ENCODE measurements at places on chromosomes 11 and 22.

DNA sequence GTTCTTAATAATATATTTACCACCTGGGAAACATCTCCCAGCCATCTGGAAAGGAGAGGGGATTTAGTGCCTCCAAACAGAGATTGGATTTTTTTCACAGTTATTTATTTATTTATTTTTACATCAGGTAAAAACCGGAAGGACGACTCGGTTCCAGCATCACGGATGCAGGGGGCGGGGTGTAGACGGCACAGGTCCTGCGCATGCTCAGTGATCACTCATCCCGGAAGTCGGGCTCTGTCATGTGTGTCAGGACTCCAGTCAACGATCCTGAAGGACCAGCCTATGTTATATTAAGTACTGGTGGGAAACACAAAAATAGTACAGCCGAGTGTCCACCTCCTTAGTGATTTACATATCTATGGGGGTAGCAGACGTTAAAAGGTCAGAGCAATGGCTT lies 467.6 kb downstream of the NTM start:
- no peak for DNase-seq

- DNase-seq, result no peak
Measured at GRCh38 chr11:133600786-133601185, 68.5 kb upstream of the OPCML start.

DNA sequence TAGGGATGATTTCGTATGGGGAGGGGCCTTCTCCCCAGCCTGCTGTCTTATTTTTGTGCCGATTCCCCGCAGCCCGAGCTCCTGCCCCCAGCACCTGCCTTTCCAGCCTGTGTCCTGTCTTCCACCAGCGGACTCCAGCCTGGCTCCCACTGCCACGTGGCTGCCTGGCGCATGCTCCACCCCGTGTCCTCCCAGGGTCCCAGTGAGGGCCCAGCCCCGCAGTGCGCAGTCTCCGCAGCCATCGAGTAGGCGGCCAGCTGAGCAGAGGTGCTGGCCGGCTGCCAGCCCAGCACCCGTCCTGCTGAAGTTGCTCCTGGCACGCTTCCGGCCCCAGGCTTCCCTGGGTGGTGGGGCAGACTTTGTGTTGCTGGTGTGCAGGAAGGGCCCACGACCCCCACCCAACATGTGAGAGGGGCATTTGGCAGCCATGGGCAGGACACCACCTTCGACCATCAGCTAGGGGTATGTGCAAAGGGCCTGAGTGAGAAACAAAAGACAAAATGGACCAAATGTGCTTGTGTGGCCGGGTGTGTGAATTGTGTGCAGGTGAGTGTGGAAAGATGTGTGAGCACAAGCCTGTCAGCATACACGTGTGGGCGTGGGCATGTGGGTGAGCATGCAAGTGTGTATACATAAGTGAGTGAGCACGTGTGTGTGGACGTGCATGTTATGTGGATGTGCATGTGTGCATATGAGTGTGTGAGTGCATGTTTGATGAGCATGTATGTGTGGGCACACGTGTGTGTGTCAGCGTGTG lies 55.9 kb downstream of the RTN4R start:
- no peak for DNase-seq

- DNase-seq, result peak; percentile 82
Measured at GRCh38 chr11:10540546-10540914, 457 bp downstream of the RNF141 start.

DNA sequence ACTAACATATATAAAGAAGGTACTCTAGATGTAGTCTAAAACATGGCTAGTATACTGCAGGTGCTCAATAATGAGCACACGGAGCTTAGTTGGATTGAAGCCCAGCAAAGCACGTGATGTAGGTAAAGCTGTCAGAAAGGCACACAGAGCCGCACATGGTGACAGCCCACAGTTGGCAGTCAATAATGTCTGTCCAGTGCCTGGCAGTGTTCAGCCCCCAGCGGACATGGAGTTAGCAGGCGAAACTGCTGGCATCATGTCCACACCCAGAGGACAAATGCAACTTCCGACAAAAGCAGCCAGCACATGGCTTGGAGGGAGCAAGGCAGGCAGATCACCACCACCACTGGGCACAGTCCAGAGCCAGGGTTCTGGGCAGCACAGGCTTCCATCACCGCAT lies 43.5 kb upstream of the H19 start:
- DNase-seq, result no peak

DNA sequence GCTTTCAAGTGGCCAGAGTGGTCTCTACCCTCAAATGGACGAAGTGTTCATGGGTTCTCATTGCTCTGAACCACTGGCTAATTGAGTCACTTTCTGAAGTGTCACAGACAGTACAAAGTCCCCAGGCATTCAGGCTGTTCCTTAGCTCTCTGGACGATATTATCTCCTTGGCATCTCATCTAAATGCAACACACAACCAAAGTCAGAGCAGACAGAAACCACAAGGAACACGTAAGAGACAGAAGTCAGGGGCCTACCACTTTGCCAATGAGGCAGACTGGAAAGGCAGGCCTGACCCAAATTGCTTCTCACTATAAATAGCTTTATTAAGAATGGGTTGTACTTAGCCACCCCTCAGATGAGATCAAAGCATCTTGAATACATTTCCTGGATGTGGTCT lies 29.0 kb upstream of the LDLRAD3 start:
- DNase-seq, result no peak

DNA sequence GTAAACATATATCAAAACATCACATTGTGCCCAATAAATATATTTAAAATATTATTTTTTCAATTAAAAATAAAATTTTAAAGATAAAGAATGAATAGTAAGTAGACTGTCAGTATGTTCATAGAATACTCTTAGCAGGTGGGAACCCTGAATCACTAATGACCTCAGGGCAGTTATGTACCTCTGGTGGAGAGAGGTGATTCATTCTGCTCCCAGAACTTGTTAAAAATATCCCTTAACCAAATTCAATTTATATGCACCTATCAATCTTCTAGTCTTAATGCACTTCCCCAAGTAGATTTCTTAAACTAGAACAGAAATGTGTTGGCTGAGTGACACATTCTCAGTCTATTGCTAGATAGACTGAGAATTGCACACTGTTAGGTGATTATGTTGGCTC lies 183.9 kb upstream of the SYN3 start:
- no peak for DNase-seq

DNA sequence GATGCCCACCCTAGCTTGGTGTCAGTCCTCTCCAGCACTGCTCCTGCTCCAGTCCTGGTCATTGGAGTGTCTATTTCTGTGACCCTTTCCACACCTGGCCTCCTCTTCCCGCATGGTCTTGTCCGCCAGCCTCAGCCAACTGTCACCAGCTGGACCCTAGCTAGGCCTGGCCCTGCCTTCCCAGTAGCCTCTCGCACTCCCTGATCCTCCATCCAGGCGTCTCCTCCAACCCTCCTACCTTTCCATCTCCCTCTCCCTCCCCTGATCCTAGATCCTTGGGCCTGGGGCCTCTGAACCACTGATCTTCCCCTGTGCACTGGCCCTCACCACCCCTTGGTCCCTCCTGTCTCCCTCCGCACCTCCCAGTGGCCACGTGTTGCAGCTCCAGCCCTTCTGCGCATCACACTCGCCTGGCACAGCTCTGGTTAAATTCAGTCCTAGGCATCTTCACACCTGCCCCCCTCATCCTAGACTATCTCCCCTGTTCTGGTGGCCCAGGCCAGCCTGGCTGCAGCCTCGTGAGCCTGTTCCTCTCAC lies 9.9 kb downstream of the SYNGR1 start:
- DNase-seq, result no peak

DNA sequence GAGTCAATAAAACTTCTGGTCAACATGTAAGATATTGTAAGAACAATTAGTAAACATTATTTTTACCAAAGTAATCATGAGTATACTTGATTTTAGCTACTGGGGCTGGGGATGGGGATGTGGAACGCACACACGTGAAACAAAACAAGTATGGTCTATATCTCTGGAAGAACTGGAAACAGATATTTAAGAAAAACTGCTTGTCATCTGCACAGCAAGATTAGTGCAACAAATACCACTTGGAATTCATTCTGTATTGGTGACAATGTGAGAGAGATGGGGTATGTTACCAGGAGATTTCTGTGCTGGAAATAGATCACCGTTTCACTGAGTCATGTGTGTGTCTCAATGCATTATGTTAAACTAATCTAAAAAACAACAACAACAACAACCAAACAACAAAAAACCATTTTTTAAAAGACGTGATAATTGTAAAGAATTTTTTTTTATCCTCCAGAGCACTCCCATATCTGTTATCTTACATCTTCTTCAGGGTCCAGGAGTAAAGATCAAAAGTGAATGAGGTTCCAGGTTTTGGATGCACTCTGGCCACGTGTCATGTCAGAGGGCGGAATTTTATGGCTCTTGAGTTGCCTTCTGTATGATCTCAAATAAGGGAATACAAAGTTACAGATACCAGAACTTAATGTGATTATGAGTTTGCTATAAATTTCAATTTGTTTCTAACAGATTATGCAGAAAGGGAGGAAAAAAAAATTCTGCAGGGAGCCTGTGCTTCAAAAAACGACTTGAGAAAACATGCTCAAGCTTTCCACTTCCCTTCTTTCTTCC lies 153.0 kb downstream of the BBOX1 start:
- no peak for DNase-seq

GRCh38 chr22:46504584-46504983 lies 32.8 kb downstream of the CELSR1 start:
- DNase-seq, result no peak

DNA sequence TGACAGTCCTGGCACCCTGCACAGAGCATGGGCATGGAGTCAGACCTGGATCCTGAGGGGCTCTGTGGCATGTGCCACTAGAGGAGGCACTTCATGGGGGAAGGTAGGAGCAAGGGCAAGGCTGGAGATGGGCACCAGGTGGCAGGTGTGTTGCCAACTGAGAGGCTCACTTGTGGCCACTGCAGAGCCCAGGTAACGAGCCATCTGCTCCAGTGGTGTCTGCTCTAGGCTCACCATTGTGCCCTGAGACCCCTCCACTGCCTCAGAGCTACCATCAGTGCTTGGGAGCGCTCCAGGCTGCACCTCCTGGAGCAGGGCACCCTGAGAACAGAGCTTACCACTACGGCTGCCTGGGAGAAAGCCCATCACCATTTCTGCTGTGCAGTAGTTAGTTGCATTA lies 1.3 kb upstream of the ZDHHC8 start:
- no peak for DNase-seq

DNA sequence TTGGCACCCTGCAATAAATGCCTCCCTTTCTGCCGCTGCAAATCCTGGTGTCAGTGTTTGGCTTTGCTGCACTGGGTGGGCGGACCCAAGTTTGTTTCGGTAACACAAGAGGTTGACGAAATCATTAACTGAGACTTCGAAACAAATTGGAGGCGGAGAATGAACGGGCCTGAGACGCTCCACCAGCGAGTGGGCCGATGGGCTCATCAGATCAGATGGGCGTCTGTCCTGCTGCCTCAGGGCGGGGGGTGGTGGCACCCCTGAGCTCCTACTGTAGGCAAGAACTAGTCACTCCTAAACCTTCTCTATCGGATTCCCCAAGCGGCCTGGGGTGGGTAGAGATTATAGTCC lies 918 bp upstream of the CAPN5 start:
- DNase-seq, result peak; percentile 85

DNA sequence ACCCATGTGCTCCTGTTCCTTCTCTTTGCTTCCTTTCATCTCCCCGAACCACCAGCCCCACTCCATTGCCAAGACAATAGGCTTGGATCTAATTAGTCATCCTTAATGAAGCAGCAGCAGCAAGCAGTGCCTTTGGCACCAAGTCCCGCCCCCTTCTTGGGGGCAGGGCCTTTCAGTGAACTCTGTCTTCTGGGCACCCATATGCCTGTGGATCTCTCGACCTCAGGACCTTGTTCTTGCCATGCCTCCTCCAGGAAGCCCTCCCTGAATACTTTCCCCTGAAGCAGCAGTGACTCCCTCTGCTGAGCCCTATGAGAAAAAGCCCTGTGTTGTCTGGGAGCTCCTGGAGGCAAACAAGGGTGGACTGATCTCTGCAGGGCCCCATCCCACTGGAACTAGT lies 32.1 kb downstream of the ARHGEF17 start:
- no peak for DNase-seq

DNA sequence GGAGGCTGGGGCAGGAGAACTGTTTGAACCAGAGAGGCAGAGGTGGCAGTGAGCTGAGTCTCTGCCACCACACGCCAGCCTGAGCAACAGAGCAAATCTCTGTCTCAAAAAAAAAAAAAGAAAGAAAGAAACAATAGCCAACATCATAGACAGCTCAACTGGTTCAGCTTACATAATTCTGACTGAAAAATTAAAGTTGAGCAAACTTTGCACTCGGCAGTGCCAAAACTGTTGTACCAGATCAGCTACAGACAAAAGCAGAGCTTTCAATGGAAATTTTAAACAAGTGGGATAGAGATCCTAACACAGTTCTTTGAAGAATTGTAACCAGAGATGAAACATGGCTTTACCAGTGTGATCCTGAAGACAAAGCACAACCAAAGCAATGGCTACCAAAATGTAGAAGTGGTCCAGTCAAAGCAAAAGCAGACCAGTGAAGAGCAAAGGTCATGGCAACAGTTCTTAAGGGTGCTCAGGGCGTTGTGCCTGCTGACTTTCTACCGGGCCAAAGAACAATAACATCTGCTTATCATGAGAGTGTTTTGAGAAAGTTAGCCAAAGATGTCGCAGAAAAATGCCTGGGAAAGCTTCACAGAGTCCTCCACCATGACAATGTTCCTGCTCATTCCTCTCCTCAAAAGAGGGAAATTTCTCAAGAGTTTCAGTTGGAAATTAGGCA lies 59.3 kb downstream of the TTC28 start:
- DNase-seq, result no peak
